ENCODE measurements at places on chromosomes 1 and 21.

DNA sequence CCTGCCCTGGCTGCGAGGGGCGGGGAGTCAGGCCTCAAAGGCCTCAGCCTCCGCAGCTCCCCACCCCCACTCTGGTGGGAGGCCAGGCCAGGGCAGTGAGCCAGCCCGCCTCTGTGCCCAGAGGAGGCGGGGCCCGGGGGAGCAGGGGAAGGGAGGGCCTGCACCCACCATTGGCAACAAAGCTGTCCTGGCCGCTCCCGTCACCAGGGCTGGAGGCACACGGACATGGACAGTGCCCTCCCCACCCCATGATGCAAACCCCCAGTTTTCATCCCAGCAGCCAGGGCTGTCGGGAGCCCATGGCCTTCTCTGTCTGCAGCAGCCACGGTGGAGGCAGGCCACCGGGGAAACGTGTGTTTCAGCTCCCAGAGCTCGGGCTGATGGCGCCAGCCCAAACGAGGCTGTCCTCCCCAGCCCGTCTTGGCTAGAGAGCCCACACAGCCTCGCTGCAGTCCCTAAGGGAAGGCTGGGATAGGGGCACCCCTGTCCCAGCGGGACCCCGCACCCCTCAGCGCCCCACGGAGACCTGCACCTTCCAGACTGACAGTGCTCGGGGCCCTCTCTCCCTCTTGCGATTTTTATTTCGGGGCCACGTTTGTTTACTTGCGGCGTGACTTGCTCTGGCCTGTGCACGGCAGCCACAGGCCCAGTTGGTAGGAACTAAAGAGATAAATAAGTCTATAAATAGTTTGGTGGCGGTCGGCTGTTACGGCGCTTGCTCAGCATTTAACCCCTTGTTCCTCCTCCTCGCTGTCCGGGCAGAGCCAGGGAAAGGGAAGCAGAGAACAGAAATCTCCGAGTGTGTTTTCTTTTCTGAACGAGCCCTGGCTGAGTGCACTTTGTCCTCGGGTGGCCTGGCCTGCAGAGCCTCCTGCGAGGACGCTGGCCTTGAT is 101.8 kb downstream of the PRDM16 start:
- DNase-seq: no peak

GRCh38 chr1:239682046-239682445 is 295.7 kb downstream of the CHRM3 start:
- no peak for DNase-seq

DNA sequence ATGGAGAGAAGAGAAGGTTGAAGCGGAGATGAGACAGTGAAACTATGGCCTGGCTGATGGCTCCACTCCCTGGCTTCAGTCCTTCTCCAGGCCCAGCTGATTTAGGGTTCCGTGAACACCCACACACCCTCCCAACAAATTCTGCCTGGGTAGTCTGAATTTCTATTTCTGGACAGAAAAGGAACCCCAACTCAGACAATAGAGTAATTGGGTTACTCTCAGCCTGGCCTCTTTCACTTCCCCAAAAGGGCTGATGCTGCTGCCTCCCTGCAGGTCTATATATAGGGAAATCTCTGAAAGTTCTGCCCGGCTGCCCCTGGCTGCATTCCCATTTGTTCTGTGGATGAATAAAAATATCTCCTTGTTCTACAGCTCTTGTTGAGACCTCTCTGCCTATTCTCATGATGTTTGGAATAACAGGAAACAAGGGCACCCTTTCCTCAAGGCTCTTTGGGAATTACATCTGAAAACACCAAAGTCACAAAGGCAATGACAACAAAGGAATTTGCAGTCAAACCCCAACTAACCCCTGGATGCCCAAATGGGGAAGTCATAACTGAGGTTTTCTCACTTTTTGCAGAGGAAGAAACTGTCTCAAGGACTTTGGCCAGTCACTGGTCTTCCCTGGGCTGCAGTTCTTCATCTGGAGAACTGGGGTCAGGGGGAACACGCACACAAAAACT is 11.4 kb upstream of the ZSCAN20 start:
- DNase-seq: peak; percentile 77

- DNase-seq: no peak
These were observed 68.2 kb downstream of the SIM2 start for GRCh38 chr21:36767096-36767495.

DNA sequence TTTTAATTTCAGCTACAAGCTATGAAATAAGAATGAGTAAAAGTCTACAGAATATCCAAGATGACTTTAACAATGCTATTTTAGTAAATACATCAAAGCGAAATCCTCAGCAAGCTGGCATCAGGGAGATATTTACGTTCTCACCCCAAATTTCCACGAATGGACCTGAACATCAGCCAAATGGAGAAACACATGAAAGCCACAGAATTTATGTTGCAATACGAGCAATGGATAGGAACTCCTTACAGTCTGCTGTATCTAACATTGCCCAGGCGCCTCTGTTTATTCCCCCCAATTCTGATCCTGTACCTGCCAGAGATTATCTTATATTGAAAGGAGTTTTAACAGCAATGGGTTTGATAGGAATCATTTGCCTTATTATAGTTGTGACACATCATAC is 13.7 kb upstream of the CLCA1 start:
- DNase-seq: no peak

GRCh38 chr1:159647616-159648015 is 60.0 kb downstream of the APCS start:
- no peak for DNase-seq

- no peak for DNase-seq
These were observed 176.9 kb upstream of the DEPDC1 start for GRCh38 chr1:68673771-68674170.

GRCh38 chr1:100861379-100861778 is 33.3 kb downstream of the EXTL2 start:
- DNase-seq: no peak

GRCh38 chr1:41619511-41620364 is 135.3 kb upstream of the EDN2 start:
- no peak for DNase-seq

DNA sequence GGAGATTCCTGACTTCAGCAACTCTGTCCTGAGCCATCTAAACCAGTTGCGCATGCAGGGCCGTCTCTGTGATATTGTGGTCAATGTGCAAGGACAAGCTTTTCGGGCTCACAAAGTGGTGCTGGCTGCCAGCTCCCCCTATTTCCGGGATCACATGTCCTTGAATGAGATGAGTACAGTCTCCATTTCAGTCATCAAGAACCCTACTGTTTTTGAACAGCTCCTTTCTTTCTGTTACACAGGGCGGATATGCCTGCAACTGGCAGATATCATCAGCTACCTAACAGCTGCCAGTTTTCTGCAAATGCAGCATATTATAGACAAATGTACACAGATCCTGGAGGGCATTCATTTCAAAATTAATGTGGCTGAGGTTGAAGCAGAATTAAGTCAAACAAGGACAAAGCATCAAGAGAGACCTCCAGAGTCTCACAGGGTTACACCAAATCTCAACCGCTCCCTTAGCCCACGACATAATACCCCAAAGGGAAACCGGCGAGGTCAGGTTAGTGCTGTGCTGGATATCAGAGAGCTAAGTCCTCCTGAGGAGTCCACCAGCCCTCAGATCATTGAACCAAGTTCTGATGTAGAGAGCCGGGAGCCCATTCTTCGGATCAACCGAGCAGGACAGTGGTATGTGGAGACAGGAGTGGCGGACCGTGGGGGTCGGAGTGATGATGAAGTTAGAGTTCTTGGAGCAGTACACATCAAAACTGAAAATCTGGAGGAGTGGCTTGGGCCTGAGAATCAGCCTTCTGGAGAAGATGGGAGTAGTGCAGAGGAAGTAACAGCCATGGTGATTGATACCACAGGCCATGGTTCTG is 2.3 kb downstream of the ZBTB37 start:
- DNase-seq: peak; percentile 91

DNA sequence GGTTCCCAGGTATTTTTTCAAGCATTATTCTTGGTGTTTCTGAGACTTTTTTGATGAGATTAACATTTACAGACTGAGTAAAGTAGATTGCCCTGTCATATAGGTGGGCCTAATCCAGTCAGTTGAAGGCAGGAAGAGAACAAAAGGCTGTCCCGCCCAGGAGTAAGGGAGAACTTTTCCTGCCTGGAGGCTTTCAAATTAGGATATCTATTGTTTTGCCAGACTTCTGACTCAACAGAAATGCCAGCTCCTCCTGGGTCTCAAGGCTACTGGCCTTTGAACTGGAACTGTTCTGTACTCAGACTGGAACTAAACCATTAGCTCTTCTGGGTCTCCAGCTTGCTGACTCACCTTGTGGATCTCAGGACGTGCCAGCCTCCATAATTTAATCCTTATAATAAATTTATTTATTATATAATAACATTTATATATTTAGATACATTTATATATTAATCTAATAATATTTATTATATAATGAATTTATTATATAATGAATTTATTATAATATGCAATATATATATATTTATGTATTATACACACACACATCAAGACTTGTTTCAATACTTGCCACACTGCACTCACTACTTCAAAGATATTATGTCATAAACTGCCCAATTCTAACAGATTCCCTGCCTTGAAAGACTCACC is 510.8 kb upstream of the B3GALT2 start:
- no peak for DNase-seq

DNA sequence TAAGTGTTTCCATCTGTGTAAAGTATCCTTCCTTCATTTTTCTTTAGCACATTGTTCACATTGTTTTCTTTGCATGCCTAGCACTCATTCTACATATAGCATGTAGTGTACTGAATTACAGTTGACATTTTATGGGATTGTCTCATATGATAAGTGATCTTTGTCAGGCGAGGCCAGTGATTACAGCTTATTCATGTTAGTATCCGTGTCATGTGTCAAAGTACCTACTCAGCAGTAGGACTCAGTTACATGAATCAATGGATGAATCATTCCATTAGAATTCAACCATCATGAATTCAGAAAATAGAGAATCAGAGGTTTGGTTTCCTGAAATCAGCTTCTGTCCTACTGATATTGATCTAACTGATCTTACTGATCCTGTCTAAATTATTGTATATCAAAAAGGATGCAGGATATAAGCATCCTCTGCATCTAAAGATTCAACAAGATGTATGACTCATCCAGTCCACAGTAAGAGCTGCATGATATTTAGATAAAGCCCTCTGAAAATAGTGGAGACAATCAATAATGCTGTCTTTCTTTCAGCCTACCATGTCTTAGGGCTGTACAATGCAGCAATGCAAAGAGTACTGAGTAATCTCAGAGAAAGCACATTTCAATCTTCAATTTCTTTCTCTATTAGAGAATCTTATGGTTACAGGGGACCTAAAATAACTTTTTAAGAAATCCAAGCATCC is 20.7 kb upstream of the HRNR start:
- no peak for DNase-seq

GRCh38 chr1:52127181-52128180 is 14.4 kb upstream of the ZFYVE9 start:
- peak; percentile 50 for DNase-seq

DNA sequence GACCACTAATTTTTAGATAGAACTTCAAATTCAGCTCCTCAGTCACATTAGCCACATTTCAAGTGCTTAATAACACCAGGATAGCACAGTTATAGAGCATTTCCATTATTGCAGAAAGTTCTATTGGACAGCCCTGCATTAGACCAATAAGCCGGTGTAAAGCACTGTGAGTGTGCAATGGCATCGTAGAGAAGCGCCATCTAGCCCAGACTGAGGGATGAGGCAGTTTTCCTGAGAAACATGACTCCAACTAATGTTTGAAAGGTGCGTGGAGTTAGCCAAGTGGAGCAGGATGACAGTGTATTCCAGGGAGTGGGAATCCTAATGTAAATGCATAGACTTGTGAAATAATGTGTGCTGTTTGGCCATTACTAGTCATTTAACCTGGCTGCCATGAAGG is 7.7 kb downstream of the RPE65 start:
- no peak for DNase-seq

- DNase-seq: no peak
These were observed 43.2 kb downstream of the KIF26B start for GRCh38 chr1:245197911-245198379.

GRCh38 chr1:201714542-201715329 is 114.2 kb upstream of the IPO9 start:
- no peak for DNase-seq

DNA sequence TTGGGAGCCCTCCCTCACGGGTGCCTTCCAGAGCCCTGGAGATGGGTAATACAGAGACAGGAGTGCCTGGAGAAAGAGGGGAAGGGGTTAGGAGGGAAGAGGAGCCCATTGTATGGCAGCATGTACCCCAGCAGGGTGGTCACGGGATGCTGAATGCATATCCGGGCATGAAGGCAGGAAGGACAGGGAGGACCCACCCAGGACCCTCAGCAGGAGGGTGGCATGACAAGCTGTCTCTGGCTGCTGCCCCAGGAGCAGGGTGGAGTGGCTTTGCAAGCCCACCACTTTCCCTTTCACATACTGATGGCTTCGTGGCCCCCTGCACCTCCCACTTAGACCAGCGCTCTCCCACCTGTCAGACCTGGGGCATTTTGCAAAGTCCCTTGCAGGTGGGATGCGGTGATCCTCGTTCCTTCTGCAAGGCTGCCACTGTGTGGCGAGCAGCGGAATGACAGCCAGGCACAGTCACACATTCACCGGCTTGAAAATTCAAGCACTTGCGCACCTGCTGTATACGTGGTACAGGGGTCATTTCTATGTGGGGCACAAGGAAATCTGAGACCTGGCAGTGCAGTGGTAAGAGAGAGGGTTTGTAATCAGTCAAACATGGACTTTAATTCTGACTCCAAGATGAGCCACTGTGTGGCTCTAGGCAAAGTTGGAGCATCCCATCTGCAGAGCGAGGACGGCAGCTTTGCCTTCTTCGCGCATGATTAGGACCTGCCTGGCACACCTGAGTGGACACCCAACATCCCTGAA is 53.2 kb upstream of the TMEM51 start:
- DNase-seq: peak; percentile 68

- DNase-seq: no peak
These were observed 19.9 kb downstream of the ELAPOR1 start for GRCh38 chr1:109133815-109134214.

GRCh38 chr1:165904948-165905347 is 77.5 kb downstream of the UCK2 start:
- no peak for DNase-seq

DNA sequence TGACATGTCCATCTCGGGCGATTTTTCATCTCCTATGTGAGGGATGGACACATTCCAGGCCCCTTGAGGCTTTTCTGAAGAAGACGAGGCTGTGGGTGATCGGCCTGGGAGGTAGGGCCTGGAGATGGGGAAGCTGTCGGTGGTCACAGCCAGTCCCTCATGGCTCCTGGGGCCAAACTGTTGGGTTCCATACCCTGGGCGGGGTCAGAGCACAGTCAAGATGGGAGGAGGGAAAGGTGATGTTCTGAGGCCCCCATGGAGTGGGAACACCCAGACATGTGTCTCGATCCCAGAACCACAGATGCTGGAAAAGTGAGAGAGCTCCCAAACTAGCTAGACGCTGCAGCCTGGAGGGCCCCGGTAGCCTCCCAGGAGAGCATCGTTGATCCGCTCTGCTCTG is 157.5 kb upstream of the C1orf174 start:
- DNase-seq: no peak
